ENCODE measurements at places on chromosomes 2 and 18.
A peak's percentile ranks its signal among the peaks of the same experiment; 100 is the strongest.

DNA sequence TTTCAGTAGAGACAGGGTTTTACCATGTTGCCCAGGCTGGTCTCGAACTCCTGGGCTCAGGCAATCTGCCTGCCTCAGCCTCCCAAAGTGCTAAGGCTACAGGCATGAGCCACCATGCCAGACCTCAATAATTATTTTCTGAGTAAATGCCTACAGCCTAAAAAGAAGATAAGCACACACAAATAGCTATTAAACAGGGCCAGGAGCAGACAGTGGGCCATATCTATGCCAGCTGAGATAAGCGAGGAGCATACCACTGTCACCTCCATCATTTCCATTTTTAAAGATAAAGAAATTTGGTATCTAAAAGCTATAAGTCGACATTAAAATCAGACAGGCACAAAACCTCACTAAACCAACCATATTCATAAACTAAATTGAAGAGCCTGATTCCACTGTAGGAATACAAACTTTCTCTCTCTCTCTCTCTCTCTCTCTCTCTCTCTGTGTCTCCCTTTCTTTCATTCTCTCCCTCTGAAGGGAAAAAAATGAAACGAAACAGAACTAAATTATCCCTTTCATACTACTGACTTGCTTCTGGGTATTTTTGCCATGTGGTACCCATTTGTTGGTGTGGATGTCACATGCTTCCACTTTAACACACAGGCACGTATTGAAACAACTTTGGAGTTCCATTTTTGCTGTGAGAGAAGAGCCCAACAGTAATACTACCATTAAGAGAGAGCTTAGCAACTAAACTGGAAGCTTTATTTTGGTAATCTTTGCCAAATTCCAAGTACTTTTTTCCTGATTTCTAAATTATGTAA lies 51.0 kb downstream of the FARSB start:
- peak; percentile 83 for DNase-seq

- DNase-seq: no peak
Observed at GRCh38 chr2:179521944-179522343, 257.3 kb upstream of the SESTD1 start.

DNA sequence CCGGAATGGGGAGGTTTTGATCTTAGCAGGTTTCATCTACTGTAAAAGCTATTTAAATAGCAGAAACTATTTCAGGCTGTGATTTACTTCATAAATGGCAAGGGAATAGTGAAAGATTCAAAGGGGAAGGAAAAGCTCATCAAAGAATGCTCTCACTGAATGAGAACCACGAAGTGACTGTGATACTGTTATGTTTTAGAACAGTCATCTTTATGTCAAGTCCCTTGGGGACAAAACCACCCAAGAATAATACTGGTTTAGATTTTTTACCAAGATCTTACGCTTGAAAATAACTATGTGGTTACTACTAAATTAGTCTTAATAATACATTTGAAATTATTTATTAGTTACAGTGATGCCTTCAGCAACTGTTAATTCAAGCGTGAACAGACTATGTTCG lies 28.1 kb downstream of the FARSB start:
- no peak for DNase-seq

GRCh38 chr2:40394597-40394996 lies 57.3 kb downstream of the SLC8A1 start:
- DNase-seq: no peak

- DNase-seq: no peak
Observed at GRCh38 chr2:86249176-86249575, 49.9 kb downstream of the MRPL35 start.

DNA sequence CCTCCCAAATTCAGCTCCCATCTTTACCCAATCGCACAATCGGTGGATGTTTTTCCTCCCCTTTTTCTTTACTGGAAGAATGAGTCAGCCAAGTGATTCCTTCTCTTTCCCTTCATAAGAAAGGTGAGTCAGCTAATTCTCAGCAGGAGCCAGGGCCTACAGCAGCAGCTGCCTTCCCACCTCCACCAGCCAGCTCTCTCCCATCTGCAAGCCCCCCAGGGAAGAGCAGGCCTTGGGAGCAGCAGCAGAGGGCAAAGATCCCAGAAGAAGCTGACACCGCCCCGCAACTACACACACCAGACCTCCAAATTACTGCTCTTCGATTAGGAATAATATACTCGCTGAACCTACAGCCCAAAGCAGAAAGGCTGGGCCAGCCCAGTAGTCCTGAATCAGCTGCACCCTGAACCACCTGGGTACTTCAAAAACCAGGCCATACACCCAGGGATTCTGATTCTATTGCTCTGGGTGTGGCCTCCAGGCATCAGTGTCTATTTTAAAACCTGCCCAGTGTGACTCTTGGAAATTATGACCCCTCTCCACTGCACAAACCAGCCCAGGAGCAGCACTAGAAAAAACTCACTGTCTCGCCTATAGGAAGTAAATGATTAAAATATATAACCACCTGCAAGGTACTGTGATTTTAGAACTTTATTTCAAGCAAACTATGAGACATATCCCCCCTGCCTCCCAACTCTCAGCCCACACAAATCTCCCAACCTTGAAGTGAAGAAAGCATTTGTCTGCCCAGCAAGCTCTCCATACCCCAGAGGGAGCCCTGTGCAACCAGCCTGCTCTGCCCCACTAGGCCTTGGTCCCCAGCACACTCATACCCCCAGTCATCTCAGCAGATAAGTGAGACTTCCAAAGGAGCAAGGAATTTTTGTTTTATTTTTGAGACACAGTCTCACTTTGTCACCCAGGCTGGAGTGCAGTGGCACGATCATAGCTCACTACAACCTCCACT lies 7.3 kb downstream of the SFXN5 start:
- DNase-seq: peak; percentile 26

DNA sequence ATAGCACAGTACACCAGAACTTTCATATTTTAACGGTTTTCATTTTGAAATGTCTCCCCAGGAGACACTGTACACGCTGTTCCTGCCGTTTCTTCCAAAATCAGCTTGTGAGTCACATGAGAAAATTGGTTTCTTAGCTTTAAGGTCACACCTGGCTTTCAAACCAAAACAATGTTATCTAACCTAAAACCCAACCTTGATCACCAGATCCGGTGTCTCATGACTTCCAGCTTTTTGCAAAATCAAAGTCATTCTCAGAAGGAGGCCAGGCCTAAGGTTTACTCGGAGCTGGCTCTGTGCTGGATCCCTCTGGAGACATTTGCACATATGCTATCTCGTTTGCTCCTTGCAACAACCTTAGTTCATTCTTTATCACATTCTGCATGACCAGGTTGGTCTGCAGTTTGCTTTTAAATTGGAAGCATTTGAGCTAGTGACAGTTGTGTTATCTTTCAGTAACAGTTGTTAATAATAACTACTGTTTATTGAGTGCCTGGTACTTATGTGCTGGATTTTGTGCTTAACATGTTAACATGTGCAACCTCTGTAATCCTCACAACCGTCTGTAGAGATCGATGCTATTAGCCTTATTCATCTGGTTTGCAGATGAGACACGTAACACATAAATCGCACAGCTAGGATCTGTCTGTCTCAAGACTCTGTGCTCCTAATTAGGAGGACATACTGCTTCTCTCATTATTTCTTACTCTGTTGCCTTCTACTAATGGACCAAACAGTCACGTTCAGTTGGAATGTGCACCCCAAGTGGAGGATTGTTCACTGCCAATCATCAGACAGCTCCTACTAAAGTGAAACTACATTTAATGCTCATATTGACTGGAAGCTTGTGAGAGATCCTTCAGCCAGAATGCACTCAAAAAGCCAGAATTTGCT lies 105.5 kb downstream of the RNF144A start:
- DNase-seq: peak; percentile 92

- no peak for DNase-seq
Observed at GRCh38 chr2:200677721-200678532, 92.1 kb downstream of the AOX1 start.

GRCh38 chr2:154452471-154452870 lies 246.0 kb upstream of the KCNJ3 start:
- DNase-seq: no peak

DNA sequence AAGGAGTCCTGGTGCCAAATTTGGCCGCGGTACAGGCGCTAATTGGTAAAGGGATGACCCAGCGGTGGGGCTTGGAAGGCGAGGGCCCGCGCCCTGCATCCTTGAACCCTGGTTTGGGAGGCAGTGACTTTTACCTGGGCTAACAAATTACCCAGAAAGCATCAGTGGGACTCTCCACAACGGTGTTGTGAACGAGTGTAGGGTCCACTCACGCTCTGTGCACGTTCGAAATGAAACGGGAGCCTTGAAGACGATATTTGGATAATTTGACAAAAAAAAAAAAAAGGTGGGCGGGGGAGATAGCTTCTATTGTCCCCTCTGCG lies 3.0 kb upstream of the PAX3 start:
- no peak for DNase-seq

Data from erythroblast (primary cell).